ENCODE measurements at places on chromosomes 1 and 21.

GRCh38 chr1:233216009-233216408 is 79.5 kb downstream of the PCNX2 start:
- DNase-seq = no peak

DNA sequence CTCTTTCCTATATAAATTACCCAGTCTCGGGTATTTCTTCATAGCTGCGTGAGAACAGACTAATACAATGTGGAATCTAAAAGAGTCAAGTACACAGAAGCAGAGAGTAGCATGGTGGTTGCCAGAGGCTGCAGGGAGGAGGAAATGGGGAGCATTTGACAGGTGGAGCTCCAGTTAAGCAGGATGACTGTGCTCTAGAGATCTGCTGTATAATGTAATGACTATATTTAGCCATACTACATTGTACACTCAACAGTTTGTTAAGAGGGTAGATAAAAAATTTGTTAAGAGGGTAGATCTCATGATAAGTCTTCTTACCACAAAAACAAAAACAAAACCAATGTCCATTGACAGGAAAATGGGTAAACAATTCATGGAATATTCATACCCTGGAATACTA is 82.1 kb downstream of the MT1HL1 start:
- no peak for DNase-seq

DNA sequence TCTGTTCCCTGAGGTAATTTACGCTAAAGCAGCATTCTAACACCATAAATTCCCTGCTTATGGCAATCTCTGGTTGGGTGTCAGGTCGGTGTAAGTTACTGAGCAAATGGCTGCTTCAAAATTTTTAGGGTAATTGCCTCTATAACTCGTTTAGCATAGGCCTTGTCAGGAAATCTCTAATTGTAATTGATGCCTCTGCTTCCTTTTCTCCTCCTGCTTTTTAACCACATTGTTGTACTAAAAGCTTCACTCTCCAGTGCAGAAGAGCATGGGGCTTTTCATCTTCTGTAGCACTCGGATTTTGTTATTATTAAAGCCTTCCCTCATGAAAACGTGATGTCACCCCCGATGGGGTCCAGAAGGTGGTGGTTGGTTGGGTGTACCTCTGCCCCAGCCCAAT is 141.6 kb upstream of the NBPF11 start:
- no peak for DNase-seq

DNA sequence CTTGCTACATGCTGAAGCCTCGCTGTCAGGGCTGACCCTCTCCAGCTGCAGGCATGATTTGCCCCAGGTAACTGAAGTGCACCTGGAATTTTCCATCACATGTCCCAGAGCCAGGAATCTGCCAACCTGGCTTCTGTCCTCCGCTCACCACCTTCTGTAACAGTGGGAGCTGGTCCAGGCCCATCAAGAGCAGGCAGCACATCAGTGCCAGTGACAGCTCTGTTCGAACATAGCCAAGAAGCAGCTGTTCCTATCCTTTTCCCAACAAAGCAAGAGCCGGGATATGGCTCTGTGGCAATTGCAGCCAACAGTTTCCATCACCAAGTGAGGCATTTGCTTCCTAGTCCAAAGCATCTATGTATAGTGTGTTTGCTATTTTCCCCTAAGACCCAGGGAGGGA is 42.2 kb upstream of the KANK4 start:
- no peak for DNase-seq

- no peak for DNase-seq
Observed at GRCh38 chr1:229942501-229942900, 124.5 kb upstream of the GALNT2 start.

DNA sequence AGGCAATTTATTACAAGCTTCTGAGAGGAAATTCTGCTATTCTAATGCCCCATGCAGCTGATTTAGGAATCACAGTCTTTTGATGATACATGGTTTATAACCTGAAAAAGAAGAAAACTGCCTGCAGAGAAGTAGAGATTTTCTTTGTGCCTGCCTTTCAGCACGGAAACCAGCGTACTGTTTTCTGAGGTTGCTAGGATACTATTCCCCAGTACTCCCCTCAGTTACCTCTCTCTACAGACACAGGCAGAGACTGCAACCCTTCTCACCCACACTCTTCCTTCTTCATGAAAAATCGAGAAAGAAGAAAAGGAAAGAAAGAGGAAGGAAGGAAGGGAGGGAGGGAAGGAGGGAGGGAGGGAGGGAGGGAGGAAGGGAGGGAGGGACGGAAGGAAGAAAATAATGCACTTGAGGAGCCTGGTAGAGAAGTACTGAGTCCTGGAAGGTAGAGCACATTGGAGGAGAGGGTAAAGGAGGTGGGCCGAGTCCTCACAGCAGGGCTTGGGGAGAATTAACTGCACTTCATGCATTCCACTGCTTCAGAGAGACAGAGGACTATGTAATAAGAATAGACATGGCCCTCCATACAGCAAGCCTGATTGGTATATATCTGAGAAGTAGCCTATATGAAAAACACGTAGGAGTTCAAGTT is 21.9 kb downstream of the RGS2 start:
- no peak for DNase-seq

GRCh38 chr1:204904228-204904810 is 33.7 kb downstream of the NFASC start:
- DNase-seq = no peak

DNA sequence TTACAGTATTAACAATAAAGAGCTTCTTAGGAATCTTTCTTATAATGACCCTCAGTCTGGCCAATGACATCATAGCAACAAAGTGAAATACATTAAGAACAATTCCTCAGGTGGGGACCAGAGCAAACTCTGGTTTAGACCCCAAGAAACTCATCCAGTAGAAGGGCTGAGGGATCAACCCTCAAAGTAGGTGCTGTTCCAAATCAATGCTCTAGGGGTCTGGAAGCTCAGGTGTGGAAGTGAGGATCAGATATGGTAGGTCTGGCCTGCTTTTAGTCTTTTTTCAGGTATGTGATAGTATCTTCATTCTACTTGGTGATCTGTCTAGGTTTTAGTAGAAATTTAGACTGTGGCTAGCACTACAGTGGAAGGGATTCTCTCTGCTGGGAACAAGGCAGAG is 291.7 kb downstream of the PDE4B start:
- no peak for DNase-seq

- no peak for DNase-seq
Observed at GRCh38 chr1:245604979-245605378, 450.2 kb downstream of the KIF26B start.

DNA sequence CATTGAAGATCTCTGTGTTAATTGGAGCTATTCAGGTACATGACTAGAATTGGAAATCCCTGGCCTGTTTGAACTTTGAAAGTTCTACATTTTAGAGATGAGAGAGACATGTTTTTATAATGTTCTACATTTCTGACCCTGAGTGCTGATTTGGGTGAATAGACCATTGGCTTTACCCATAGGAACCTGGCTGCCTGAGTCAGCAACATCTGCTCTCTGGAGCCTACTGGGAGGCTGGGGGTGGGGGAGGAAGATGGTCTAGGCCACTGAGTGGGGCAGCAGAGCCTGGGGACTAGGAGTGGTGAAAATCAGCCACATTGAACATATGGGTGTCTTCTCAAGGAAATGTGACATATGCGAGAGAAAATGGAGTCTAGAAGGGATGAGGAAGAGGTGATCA is 1.4 kb upstream of the VANGL1 start:
- DNase-seq = no peak

DNA sequence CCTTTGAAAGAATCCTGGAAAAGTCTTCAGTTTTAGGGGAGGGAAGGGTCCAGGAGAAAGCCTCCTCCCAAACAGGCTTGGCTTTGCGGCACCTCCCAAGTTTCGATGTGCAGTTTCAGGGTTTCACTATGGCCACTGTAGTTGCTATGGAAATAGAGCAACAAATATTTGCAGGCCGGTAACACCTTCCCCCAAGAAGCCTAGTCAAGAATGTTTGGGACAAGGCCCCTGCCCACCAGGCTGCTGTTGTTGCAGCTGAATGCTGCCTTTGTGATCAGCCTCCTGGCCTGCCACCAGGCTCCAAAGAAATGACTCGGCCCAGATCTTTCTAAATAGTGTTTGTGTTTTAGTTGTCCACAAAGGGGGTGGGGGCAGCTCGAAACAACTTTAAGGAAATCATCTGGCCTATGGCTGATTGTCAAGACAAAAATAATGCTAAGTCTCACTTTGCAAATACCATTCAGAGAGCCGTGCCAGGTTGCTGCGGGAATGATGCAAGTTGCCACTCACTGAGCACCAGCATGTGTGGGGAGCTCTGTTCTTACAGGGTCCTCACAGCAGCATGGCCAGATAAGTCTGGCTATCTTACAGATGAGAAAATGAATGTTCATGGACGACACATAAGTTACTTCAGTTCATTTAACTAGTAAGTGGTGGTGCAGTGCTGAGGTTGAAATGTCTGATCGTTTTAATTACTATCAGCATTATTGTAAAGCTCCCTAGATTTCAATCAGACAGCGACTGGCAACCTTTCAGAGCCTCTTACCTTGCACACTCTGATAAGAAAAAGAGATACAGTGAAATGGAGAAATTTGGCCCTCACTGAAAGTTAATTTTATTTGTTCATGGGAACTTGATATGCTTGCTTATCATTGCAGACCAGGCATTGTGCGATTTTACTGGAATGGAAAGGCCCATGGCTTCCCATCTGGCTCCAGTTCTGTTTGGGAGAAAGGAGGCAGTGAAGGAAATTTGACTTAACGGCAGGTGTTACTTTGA is 91.2 kb upstream of the JUN start:
- peak; percentile 76 for DNase-seq

DNA sequence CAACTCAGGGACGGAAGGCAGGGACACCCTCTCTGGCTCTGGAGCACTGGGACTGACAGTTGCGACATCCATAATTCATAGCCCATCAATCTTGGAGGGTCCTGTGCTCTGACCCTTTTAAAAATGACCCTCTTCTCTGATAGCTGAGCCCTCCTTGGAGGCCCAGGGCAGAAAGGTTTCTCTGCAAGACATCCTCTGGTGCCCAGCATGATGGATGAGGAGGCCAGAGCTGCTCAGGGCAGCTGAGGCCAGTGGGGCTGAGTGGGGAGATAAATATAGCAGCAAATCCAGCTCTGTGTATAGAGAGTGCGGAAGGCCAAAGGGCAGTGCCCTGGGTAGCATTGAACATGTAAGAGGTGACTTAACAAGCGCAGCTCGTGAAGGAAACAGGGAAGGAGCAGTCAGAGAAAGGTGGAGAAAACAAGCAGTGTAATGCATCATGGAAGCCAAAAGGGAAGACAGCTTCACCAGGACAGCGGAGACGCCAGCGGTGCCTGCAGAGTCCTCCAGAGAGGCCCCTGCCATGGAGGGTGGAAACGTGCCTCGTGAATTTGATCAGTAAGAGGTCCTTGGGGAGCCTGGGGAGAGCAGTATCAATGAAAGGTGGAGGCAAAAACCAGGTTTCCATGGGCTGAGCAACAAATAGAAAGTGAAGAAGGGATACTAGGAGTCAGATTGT is 50.4 kb upstream of the FMOD start:
- no peak for DNase-seq

- peak; percentile 31 for DNase-seq
Observed at GRCh38 chr21:33780631-33781030, 135.0 kb downstream of the ATP5PO start.

GRCh38 chr1:78650114-78650660 is 556 bp downstream of the IFI44 start:
- DNase-seq = peak; percentile 7

- DNase-seq = no peak
Observed at GRCh38 chr21:32459972-32460371, 47.5 kb downstream of the EVA1C start.

DNA sequence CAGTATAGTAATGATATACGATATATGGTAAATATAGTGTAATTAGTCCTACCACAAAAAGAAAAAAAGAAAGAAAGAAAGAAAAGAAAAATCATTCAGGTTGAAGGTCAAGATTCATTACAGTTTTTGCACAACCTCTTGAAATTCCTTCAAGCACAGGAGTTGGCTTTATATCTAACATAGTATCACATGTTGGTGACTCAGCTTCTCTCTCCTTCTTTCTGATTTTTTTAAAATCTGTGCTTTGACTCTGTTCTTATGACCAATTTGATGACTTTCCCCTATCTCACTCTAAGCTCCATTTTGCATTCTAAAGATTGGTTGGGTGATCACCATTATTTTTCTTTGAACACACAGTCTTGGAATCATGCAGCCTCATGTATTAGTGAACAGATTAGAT is 148.2 kb upstream of the COL11A1 start:
- no peak for DNase-seq

DNA sequence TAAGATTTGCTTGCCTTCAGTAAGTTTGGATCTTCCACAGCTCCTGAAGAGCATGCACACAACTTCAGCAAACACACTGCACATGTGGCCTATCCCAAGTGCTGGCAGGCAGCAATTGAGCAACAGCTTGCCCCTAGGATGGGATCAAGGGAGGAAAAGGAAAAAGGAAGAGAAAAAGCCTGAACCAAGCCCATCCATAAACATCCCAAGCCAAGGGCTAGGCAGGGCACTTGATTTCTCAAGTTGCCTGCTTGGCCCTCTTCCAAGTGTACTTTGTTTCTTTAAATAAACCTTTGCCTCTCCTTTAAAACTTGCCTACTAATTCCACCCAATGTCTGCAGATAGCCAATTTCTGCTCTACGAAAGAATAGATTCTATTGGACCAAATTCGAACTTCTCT is 49.0 kb upstream of the OLFM3 start:
- DNase-seq = no peak

GRCh38 chr21:45078371-45078770 is 4.0 kb downstream of the ADARB1 start:
- DNase-seq = no peak

- DNase-seq = no peak
Observed at GRCh38 chr21:35045542-35046262, 3.4 kb downstream of the RUNX1 start.

GRCh38 chr1:17007121-17007520 is 4.6 kb downstream of the ATP13A2 start:
- no peak for DNase-seq

DNA sequence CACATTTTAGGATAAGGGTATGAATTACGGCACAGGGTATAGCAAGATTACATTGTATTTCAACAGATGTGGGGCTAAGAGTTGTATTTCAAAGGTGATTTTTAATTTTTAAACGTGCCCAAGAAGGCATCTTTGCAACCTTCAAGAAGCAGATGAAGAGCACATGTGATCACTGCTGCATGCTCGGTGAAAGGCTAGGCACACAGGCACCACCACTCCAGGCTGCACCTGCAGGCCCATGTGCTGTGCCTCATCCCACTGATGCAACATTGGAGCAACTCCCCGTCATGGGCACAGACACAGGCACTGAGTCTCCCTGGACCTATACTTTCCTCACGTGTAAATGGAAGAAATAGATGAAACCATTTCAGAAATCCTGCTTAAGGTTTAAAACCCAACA is 23.5 kb downstream of the UBE2G2 start:
- DNase-seq = no peak
